ENCODE measurements at places on chromosomes 13 and 19.

- no peak for DNase-seq
These were observed 6.8 kb upstream of the ZNF429 start for GRCh38 chr19:21498651-21499050.

DNA sequence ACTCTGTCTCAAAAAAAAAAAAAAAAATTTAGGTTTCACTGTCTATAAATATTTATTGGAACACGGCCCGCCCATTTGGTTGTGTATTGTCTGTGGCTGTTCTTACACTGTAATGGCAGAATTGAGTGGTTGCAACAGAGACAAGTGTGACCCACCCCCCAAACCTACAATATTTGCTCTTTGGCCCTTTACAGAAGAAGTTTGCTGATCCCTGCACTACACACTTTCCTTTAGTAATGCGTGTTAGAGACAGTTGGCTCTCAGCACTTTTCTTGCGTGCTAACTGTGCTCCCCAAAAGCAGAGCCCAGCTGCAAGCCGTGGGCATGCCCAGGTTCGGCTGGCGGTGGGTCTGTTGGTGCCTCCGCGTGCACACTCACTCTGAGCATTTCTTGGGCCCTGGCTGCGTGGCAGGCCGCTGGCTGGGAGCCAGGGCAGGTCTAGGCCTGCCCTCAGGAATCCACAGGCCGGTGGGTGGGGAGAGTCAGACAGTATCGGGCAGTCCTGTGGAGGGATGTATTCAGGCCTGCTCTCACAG, 72.6 kb downstream of the SIPA1L3 start:
- DNase-seq = no peak

DNA sequence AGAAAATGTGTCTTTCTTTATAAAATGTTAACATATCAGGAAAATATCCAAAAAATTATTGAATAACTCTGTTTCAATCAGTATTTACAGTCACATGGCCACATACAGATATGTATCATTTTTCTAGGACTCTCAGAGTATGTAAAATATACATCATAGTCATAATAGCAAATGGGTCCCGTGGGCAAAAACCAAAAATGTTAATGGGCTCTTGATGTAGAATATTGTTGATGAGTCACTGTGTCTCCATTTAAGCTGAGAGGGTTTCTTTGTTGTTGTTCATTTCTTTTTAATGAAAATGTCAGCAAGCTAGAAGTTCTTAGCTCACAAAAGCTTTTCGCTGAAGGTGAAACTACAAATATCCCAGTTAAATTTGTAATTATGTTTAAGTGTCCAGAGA, 1713.1 kb upstream of the PCDH20 start:
- DNase-seq = peak; percentile 22

GRCh38 chr13:45826731-45827130, 24.8 kb downstream of the SIAH3 start:
- DNase-seq = no peak

GRCh38 chr19:3404324-3405260, 38.2 kb downstream of the NFIC start:
- DNase-seq = peak; percentile 87

GRCh38 chr13:96052656-96053002, 572 bp downstream of the UGGT2 start:
- DNase-seq = peak; percentile 30

DNA sequence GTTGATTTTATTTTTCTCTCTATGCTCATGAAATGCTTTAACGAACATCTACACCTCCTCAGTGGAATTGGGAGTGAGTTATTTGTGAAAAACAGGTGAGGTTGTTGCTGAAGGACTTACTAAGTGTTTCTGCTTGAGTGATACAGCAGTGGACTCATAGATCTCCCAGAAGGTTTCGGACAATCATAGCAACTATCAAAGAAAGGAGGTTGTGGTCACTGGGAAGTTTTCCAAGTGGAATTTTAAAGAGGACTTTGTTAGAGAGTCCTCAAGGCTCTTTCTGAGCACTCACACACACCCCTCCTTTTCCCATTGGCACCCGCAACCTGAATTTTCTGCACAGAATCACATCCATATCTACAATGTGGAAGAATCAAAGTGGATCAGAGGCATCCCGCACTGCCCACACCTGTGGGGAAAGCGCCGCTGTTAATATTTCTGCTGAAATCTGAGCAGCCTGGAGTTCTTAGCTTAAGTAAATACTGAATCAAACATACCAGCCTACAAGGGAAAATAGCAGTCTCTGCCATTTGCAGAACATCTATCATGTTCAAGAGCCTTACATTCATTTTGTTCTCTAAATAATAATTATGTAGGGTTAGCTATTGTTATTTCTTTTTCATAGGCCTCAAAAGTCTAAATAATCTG, 719.4 kb downstream of the DIAPH3 start:
- DNase-seq = no peak

DNA sequence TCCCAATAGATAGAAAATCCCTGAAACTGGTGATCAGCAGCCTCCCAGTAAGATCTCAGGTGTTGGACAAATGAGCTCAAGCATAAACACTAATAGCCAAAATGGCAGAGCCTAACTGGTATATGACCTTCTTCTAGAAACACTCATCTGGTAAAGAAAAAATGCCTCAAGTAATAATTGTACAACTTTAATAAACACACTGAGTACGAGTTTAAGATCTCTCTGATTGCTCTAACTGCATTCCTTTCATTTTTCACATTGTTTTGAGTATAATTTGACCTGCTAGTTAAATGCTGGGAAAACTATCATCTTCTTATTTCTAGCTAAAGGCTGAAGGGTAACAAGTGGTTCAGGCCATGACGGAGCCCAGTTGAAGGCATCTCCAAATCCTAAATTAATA, 2009.5 kb upstream of the PCDH20 start:
- DNase-seq = no peak

DNA sequence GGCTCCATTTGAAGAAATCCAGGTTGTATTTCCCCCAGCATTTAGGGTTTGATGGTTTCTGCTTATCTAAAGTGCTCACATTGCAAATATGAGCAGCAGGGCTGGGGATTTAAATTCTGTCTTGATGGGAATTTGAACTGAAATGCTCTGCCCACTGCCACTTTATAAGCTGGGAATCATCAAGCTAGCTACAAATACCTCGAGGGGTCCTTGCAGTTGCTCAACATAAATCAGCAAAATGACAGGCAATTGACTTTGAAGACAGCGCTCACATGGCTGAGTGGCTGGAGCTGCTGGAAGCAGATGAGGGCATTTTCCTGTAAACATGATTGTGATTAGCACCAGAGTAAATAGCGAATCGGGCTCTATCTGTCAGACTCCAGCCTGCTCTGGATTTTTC, 39.4 kb upstream of the MEDAG start:
- no peak for DNase-seq

DNA sequence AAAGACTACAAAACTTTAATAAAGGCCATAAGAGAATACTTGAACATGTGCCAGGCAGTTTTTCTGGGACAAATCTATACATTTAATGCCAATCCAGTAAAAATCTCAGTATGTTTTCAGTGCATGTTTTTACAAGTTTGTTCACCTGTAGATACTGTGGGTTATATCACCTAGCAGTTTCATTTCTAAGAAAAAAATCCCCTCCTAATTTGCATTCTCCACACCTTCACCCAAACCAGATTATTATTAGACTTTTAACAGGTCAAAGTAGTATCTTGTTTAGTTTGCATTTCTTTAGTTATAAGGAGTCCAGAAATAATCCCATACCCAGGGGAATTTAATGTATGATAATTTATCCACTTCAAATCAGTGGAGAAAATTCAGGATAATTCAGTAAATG, 17.0 kb upstream of the LPAR6 start:
- DNase-seq = no peak

DNA sequence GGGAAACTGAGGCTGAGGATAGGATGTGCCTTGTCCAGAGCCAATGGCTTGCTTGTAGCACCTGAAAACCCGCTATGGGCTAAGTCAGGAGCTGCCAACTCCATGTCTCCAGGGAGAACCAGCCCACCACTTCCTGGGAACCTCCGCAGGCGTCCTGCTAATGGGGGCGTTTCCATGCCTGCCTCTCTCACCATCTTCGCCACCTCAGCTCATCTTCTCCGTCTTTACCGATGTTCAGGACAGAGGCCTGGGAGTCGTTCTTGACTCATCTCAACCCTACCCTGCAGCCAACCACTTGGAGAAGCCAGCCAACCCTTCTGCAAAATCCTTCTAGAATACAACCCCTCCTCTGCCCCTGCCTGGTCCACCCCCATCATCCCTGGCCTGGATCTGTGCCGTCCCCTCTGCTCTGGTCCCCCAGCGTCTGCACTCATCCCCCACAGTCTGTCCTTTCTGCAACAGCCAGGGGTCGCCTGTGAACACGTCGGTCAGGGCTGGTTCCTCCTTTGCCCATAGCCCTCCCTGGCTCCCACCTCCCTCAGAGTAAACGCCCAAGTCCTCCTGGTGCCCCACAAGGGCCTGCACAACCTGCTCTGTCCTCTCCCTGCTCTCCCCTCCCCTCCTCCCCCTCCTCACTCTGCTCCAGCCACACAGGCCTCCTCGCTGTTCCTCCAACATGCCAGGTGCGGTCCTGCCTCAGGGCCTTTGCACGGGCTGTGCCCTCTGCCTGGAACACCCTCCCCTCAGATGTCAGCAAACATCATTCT, 31.0 kb downstream of the PTPRS start:
- no peak for DNase-seq

GRCh38 chr13:26067601-26068000, 15.8 kb upstream of the SHISA2 start:
- DNase-seq = no peak

- no peak for DNase-seq
These were observed 310.3 kb upstream of the EDNRB start for GRCh38 chr13:78228940-78229339.

- DNase-seq = no peak
These were observed 62.8 kb upstream of the PCDH9 start for GRCh38 chr13:67292886-67293285.

DNA sequence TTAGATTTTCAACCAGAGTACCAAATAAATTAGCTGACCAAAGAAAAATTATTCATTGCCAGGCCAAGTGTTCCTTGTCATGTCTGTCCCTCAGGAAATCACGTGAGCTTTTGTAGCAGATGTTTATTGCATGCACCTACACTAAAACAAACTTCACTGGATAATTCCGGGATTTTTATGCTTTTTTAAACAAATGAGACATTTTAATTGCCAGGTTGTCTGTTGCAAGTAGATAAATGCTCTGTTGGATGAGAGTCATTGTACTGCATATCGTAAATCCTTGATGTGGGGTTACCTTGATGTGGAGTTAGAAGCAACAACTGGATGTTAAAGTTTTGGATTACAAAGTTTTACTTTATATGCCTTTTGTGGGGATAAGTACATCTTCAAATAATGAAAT, 1187.7 kb upstream of the PCDH9 start:
- no peak for DNase-seq

DNA sequence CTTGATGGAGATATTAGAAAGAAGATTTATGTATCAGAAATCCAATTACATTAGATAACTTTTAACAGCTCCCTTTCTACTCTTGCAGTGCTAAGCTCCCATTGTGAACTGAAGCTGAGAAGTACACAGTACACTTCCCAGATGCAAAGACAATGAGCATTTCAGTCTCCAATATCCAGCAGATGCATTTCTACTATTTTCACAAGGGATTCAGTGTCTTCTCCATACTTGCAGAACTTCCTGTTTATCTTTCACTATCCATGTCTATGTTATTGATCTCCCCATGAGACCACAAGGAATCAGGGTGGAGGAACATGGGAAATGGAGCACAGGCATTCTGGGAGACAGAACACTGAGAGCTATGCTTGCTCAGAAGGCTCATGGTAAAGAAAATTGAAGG, 207.5 kb downstream of the ENOX1 start:
- no peak for DNase-seq

- DNase-seq = no peak
These were observed 7.5 kb downstream of the TEX101 start for GRCh38 chr19:43422000-43422688.

- DNase-seq = no peak
These were observed 9.5 kb downstream of the RUBCNL start for GRCh38 chr13:46377554-46377953.
